Activated CD4-positive, CD25-positive, alpha-beta regulatory T cell treated with anti-CD3 and anti-CD28 coated beads, Interleukin-2, amount 50 U/mL, for 24 hours (primary cell): ENCODE measurements at places on chromosomes 11 and 22.

GRCh38 chr22:29824677-29825076 lies 13.4 kb downstream of the ASCC2 start:
- no peak for ATAC-seq

DNA sequence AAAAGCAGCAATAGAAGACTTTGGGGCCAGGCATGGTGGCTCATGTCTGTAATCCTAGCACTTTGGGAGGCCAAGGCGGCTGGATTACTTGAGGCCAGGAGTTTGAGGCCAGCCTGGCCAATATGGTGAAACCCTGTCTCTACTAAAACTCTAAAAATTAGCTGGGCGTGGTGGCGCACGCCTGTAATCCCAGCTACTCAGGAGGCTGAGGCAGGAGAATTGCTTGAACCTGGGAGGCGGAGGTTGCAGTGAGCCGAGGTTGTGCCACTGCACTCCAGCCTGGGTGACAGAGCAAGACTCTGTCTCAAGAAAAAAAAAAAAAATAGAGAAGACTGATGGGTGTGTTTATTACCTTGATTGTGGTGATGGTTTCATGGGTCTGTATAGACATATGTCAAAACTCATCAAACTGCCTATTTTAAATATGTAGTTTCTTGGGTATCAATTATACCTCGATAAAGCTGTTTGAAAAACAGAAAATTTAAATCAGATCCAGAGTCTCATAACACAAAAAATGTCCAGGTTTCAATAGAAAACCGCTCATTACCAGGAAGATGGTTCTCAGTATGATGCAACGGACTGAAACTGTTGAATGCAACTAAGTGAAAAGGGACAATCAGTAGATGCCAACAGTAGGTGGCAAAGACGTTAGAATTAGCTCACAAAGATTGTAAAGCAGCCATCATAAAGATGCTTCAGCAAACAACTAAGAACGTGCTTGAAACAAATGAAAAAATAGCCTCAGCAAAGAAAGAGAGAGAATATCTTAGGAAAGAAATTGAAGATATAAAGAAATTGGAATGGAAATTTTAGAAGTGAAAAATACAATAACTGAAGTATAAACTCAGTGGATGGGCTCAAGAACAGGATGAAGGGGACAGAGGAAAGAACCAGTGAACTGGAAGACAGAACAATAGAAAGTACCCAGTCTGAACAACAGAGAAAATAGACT lies 33.1 kb upstream of the SEPTIN5 start:
- no peak for ATAC-seq

DNA sequence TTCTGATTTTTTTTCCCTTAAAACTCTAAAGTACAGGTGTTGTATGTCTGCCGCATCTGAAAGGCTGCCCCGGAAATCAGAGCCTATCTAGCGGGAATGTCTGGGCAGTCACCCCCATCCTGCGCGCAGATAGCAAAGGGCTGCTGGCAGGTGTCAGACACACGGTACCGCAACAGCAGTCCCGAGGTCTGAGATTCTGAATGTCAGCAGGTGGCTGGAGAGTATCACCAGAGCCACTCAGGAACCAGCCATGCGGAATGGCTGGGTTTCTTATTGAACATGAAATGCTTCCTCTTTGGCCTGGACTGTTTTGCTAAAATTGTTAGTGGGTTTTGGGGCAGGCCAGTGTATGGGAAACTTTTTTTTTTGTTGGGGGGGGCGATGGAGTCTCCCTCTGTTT lies 53.3 kb downstream of the CERK start:
- no peak for ATAC-seq

DNA sequence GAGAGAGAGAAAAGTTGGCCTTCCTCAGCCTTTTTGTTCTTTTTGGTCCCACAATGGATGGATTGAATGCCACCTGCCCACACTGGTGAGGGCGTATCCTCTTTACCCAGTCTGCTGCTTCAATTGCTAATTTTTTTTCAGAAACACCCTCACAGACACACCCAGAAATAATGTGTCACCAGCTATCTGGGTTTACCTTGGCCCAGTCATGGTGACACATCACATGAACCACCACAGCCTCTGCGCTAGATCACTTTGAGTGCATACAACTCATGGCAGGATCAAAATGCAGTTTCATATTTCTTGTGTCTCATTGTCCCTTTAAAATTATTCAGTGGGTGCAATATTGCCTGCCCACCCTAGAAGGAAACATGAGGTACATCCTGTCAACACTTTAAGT lies 63.3 kb downstream of the ADAMTS15 start:
- peak; percentile 20 for ATAC-seq

GRCh38 chr11:74532501-74533246 lies 39.1 kb upstream of the LIPT2 start:
- no peak for ATAC-seq
